ENCODE measurements at places on chromosomes 16 and 17.

GRCh38 chr17:71033336-71033735 lies 864.0 kb downstream of the KCNJ2 start:
- no peak for DNase-seq

DNA sequence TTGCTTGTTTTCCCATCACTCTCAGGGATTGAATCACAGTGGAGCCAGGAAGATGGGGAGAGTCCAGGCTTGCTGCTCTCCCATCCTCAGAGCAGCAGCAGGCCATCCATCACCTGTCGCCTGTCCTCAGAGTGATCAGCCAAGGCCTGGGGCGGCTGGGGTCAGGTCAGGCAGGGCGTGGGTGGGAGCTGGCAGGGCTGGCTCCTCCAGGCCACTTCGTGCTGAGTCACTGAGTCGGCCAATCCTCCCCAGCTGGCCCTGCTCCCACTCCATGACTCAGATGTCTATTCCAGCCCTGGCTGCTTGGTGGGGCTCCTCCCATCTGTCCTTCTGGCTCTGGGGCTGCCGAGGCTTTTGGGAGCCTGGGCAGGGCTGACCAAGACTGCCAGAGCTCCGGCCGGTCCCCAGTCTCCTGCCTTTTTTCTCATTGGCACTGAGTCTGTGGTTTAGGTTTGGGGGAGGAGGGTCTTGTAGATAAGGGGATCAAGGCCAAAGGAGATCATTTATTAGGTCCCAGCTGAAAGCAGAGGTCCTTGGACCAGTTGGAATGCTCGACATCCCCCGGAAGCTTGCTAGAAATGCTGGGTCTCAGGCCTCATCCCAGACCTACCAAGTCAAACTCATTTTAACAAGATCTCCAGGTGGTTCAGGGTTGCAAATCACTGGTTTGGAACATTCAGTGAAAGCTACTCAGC lies 72.7 kb downstream of the ABCC1 start:
- no peak for DNase-seq

- DNase-seq = no peak
Measured at GRCh38 chr17:33175562-33175961, 117.5 kb downstream of the ASIC2 start.

DNA sequence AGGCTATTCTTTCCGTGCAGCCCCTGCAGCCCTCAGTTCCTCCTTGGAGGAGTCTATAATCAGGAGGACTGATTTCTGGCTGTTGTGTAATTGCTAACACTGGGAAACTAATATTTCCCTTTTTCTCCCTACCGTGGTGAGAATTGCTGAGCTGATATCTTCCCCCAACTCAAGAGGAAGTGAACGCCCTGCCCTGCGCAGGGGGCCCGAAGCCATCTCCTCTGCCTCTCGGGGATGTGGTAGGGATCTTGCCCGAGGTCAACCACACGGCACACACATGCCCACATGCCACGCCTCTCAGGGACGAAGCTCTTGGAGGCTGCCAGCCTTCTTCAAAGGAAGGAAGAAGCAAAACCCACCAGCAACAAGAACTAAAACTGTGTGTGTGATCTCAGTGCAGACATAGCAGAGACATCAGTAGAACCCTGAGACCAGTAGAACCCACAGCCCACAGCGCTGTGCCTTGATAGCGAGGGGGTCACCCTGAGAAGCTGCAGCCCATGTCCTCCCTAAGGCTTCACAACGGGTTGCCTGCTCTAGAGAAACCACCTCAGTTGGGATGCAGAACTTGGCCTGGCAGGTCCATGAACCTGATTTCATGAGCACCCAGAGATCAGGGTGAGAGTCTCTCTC lies 8.9 kb upstream of the ULK2 start:
- peak; percentile 90 for DNase-seq

- DNase-seq = peak; percentile 88
Measured at GRCh38 chr16:30615358-30616091, 5.3 kb upstream of the ZNF689 start.

- no peak for DNase-seq
Measured at GRCh38 chr17:8153957-8154607, 1.9 kb upstream of the PER1 start.

GRCh38 chr17:40931311-40931710 lies 6.1 kb downstream of the KRT23 start:
- no peak for DNase-seq

DNA sequence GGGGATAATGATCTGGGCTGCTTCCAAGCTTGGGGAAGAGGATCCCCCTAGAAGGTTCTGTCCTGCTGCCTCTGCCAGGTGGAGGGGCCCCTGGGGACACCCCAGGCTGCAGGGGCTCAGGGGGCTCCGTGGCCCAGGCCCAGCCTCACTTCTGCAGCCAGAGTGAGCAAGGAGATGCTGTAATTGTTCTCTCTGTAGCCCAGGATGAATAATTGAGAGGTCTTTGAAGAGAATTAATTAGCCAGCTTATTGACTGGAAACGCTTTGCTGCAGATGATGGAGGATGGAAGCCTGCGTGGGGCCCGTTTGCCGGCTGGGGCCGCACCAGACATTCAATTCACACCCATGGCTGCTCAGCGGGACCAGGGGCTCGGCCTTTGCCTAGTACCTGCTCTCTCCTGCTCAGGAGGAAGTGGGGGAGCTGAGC lies 38.5 kb downstream of the TMEM235 start:
- no peak for DNase-seq

- DNase-seq = no peak
Measured at GRCh38 chr16:3861808-3862451, 18.6 kb downstream of the CREBBP start.

GRCh38 chr16:808085-808386 lies 7.5 kb upstream of the GNG13 start:
- no peak for DNase-seq

DNA sequence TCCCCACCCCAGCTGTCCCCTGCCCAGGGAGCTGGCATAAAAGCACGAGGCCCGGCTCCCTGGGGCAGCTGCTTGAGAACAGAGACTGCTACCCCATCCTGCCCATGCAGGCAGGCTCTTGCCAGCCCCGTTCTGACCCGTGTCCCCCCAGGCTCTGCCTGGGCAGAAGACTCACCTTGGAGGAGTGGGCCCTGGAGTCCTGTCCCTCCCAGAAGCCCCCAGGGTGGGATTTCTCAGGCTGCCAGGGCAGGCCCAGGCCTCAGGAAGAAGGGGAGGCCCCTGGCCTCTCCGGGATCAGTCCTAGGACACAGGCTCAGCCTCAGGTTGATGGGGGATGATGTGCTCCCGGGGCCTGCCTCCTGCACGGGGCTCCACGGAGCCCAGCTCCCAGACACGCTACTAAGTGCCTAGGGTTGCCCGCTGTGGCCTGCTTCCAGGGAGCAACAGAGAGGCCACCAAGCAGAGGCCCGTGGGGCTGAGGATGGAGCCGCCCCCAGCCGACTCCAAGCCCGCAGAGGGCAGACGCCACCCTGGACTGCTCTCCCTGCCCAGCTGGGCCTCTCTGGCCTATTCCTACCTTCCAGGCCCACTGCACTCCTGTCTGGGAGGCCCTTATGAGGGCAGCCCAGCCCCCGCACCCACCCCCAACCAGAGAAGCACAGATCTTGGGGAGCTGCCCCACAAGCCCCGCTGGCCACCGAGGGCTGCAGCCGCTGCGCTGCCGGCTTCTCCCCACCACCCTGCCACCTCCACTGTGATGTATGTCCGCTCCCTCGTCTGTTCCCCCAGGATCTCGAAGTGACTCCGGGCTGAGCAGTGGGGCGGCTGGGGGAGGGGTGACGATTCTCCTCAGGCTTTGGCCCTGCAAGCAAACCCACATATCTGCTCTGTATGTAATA lies 1.7 kb downstream of the NME3 start:
- no peak for DNase-seq

GRCh38 chr16:1579214-1579613 lies 32.7 kb downstream of the IFT140 start:
- DNase-seq = no peak

- DNase-seq = no peak
Measured at GRCh38 chr17:37779554-37779953, 34.7 kb upstream of the HNF1B start.

DNA sequence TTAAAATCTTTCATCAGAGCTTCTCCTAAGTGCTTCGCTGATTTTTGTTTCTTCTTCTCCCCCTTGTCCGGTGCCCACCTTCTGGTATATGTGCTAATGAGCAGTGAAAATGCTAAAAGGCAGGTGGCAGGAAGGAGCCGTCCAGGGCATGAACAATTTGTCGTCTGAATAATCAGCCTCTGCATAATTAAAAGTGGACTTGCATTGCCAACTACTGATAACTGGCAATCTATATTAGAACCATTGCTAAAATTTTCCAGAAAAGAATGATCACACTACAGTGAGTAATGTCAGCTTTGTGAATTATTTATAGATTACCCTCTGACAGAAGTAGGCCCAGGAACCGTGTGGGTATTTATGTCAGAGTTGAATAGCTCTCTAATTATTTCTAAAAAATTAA lies 28.1 kb downstream of the SERPINF1 start:
- DNase-seq = no peak

GRCh38 chr16:89039756-89040155 lies 53.9 kb upstream of the ACSF3 start:
- no peak for DNase-seq

DNA sequence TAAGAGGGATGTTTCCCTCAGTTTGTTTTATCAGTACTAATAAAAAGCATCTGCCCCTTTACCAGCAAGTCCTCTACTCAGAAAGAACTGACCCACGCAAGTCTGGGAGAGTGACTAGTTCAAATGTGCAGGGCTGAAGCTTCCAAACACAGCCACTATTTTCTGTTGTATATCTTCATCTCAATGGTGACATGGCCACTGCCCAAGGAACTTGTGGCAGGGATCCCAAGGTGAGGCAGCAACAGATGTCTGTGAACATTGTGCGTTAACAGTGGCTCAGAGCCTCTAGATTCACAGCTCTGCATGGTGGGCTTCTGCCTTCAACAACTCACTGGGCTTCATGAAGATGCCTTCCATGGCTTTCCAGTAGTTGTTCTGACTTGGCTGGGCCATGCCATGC lies 3.7 kb upstream of the BLTP2 start:
- DNase-seq = no peak

DNA sequence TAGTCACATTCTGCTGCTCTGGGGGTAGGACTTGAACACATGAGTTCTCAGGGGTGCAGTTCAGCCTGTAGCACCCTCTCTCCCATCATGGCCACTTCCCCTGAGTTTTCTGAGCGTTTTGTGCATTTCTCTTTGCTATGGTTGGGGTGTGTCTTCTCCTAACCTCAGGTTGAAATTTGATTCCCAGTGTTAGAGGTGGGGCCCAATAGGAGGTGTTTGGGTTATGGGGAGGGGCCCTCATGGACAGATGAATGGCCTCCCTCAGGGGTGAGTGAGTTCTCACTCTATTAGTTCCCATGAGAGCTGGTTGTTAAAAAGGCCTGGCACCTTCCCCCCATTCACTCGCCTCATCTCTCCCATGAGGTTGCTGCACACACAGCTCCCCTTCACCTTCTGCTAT lies 101.1 kb downstream of the FOXL1 start:
- DNase-seq = no peak

- peak; percentile 81 for DNase-seq
Measured at GRCh38 chr17:29617481-29618271, 5.0 kb downstream of the CORO6 start.

GRCh38 chr16:9027070-9027799 lies 63.5 kb upstream of the USP7 start:
- no peak for DNase-seq

- peak; percentile 32 for DNase-seq
Measured at GRCh38 chr16:74252329-74252728, 44.3 kb upstream of the PSMD7 start.

GRCh38 chr17:31398381-31399311 lies 7.2 kb downstream of the RAB11FIP4 start:
- no peak for DNase-seq

GRCh38 chr16:9091867-9092281 lies 430 bp downstream of the HAPSTR1 start:
- no peak for DNase-seq

GRCh38 chr16:79083508-79084299 lies 516.8 kb downstream of the MAF start:
- DNase-seq = peak; percentile 83

GRCh38 chr16:11131706-11132105 lies 124.3 kb downstream of the SOCS1 start:
- no peak for DNase-seq

DNA sequence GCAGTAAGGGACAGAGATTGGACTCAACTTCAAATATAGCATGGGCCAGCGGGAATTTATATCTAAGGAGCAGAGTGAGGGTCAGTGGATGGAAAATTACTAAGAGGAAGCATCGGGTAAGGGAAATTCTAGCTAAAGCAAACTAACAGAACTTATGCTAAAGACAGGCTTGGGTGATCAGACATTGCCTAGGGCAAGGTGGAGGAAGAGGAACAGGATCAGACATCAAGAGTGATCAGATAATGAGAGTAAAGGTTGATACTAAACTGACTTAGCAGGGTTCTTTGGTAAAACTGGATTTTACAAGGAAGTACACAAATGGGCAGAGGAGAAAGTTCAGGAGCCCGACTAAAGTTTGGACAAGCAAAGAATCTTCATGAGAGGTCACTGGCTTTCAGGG lies 86.3 kb upstream of the TOM1L1 start:
- DNase-seq = no peak

DNA sequence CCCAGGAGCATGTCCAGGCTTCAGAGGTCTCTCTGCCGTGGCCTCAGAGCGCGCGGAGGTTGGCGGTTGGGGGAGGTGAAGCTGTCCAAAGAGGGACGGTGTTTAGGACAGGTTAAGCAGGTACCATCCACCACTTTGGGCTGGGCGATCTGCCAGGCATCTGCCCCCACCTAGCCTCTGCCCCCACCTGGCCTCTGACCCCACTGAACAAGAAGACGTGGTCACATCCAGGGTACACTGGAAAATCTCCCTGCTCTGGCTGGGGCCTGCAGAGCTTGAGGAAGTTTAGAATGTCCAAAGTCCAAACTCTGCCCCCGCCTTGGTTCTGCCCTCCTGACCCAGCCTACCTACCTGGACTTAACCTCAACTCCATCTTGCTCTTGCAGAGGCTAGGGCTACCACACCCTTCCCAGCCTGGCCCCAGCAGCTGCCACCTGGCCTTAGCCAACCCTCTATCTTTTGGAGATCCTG lies 1.6 kb downstream of the ITGA3 start:
- no peak for DNase-seq

GRCh38 chr17:75831032-75831571 lies 13.1 kb downstream of the UNC13D start:
- no peak for DNase-seq

- DNase-seq = no peak
Measured at GRCh38 chr16:19410435-19411171, 7.1 kb upstream of the TMC5 start.
